Activated CD8-positive, alpha-beta memory T cell treated with anti-CD3 and anti-CD28 coated beads, Interleukin-2, amount 50 U/mL, for 4 hours (primary cell): ENCODE measurements at places on chromosomes 6 and 20.
A peak's percentile ranks its signal among the peaks of the same experiment; 100 is the strongest.

DNA sequence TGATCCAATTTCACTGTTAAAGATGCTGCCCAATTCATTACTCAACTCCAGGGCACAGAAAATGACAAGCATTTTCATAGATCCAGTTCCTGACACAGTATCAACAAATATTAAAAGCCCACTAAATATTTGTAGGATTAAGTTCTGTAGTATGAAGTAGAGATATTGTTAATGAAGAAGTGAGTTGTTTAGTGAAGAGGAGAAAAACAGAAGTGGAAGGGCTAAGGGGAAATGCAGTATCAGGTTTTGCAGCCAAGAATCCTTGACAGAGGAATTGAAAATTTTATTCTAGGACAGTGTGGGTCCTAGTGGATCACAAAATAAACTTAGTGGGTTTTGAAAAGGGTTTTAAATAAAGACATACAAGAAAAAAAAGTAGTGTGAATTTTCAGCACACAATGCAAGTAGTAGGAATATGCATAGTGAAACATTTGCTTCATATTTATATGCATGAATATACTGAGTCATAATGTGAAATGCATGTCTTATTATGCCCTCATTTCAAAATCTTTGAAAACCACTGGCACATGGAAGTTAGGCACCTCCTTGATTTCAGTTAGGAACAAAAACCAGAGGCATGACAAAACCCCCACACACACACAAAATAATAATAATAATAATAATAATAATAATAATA is 338.6 kb downstream of the KHDRBS2 start:
- DNase-seq, result no peak

GRCh38 chr6:140343128-140343527 is 968.7 kb upstream of the CITED2 start:
- no peak for DNase-seq

GRCh38 chr6:106886081-106886843 is 88.3 kb downstream of the CD24 start:
- no peak for DNase-seq

- no peak for DNase-seq
Observed at GRCh38 chr6:125751334-125751916, 2.0 kb downstream of the HEY2 start.

DNA sequence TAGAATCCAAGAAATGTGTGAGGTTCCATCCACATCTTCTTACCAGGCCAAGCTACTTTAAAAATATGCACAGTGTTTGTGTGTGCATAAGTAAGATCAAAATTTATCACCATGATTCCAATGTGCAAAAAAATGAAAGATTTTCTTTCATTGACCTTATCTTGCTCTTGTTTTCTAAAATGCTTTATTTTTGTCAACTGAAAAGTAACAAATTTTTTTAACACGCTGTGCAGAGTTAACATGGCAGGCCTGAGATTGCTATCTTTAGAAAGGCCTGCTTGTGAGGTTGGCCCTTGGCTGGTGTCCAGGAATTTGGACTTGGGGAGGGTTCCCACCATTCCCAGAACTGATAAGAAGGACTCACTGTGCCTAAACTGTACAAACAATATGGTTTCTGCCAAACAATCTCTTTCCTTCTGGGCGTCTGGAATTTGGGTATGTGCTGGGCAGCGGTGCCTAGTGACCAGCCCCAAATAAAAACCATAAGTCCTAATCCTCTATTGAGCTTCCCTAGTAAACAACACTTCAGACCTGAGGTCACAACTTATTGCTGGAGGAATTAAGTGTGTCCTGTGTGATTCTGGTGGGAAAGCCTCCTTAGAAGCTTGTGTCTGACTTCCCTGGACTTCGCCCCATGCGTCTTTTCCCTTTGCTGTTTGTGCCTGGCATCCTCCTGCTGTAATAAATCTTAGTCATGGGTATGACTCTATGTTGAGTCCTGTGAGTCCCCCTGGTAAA is 19.8 kb upstream of the MYLIP start:
- DNase-seq, result no peak

- DNase-seq, result no peak
Observed at GRCh38 chr6:129340983-129341382, 369.0 kb downstream of the ARHGAP18 start.

- DNase-seq, result peak; percentile 36
Observed at GRCh38 chr20:38764567-38765318, 16.5 kb downstream of the ACTR5 start.

DNA sequence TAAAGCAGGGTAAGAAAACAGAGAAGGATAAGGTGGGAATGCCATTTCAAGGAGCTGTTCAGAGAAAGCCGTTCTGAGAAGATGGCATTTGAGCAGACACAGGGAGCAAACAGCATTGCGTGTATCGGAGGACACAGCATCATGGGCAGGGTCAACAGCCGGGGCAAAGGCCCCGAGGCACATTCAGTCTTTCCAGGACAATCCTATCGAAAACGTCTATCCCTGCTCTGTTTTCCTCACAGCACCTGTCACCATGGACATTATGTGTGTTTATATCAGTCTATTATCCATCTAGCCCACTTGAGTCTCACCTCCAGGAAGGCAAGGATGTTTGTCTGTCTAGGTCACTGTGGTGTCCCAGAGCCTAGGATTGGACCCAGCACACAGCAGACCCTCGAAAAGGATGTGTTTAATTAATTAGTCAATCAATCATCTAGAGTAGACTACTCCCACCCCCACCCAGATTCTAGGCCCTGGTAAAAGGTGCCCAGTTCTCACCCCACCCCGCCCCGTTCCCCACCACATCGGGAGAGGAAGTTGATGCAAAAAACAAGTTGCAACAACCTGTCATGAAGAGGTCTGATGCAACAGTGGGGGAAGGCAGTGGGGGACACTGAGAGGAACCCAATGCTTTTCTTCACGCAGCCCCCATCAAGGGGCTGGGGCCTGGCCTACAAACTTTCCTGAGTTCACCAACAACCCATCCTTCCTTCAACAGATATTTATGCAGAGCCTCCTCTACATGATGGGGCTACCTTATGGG is 66.6 kb downstream of the PREX1 start:
- DNase-seq, result peak; percentile 64

- no peak for DNase-seq
Observed at GRCh38 chr20:6704132-6704861, 63.2 kb upstream of the BMP2 start.

DNA sequence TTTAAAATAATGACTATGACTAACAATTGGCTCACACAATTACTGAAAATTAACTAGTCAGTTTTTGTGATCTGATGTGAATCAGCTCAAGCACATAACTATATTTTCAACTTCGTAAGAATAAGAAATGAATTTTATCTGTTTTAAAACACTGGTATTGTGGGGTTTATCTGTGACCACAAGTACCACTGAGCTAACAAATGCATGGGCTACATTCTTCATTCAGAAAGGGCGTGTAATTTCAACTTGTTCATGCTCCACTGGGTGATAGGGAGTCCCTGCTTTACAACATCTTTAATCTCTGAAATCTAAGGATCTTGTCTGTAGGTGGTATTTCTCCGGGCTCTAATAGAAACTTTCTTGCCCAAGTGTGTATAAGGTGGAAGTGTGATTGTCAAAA is 1311.5 kb upstream of the GJE1 start:
- DNase-seq, result no peak

DNA sequence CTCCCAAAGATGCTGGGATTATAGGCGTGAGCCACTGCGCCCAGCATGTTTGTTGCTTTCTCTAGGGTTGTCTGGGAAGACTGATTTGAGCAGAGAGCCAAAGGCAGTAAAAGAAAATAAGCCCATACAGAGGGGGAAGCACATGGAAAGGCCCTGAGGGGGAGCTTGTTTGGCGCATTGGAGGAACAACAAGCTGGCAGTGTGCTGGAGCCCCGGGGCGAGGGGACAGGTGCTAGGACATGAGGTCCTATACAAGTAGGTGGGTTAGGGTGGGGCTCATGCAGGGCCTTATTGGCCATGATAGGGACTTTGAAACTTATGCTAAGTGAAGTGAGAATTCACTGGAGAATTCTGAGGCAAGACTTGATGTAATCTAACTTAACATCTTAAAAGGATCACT is 35.3 kb downstream of the CD109 start:
- DNase-seq, result no peak

DNA sequence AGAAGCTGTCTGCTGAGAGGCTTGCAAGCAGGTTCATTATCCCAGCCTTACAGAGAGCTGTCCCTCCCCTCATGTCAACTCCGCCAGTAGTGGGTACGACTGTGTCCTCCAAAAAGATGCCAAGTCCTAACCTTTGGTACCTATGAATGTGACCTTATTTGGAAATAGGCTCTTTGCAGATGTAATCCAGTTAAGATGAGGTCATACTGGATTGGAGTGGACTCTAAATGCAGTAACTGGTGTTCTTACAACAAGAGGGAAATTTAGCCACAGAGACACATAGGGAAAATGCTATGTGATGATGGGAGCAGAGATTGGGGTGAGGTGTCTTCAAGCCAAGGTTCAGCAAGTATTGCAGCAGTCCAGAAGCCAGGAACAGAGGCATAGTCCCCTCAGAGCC is 90.8 kb upstream of the FOXP4 start:
- DNase-seq, result no peak

GRCh38 chr20:20233041-20233514 is 134.8 kb upstream of the INSM1 start:
- DNase-seq, result no peak

DNA sequence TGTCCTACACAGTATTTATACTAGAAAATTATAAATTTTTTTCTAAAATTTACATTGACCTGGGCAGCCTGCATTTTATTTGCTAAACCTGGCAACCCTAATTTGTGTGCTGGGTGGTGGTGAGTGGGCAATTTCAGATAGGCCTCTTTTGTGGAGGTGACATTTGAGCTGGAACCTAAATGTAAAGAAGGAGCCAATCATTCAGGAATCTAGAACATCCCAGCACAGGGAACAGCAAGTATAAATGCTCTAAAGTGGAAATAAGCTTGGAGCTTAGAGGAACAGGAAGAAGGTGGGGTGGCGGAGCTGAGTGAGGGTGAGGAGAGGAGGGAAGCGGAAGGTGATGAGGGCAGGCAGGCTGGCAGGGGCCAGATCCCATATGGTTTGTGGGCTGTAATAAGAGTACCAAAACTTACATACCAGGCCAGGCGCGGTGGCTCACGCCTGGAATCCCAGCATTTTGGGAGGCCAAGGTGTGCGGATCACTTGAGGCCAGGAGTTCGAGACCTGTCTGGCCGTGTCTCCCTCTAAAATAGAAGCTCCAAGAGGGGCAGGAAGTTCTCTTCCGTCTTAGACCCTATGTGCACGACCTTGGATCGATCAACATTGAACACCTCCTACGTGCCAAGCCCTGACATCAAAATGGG is 549 bp upstream of the CSE1L start:
- no peak for DNase-seq

DNA sequence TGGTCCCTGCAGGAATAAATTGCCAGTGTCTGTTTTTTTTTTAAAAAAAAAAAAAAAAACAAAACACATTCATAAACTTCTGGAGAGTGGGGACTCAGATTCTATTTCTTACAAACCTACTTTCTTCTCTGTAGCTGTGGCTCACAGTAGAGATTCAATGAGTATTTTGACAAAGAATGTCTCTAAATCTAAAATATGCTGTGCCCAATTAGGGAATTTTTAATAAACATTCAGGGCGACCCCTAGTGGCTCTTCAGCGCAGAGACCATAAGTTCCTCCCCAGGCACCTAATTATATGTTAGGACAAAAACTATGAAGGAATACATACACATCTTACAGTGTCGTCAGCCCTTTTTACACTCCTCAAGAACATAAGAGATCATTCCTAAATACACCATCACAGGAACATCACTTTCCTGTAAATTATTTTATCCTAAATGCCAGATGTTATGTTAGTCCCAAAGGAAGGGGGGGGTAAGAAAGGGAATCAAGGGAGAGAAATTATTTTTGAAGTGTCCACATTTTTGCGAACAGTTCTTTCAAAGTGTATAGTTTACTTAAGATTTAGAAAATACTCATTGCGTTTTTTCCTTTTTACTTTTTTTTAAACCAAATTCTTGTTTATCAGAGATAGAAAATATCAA is 21.8 kb upstream of the NAA20 start:
- DNase-seq, result no peak

GRCh38 chr6:141552463-141552862 is 580.3 kb upstream of the GJE1 start:
- no peak for DNase-seq
